Osteoblast (primary cell): ENCODE measurements at places on chromosomes 7 and 10. TPM values are rescaled to one million over a fixed set of nuclear protein-coding genes. Genes with fewer than 3 reads are reported as not detected.

RSBN1L gene
- total RNA-seq = 15.6 and 21.4 TPM in 2 replicates

LRRC17 gene
- 12.3 and 14.4 TPM in 2 replicates for total RNA-seq

GLRX3 gene
- total RNA-seq = 70.1 and 74.9 TPM in 2 replicates

CBLL1 gene
- total RNA-seq = 25.7 and 32.7 TPM in 2 replicates

DNA sequence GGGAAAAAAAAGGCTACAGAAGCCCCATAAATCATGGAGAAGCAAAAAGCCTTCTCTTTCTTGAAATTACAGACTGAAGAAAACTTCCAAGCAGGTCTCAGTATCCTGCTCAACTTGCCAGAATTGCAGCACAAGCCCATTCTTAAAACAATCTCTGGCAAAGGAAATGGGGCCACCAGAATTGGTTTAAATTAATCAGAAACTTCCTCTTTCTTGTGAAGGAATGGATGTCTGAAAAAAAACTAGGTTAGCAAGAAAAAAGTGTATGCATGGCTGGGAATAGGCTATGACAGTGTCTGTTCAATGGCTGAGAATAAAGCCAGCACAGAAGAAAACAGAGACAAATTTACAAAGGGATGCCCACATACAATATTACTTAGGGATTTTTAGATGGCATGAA lies 59.1 kb downstream of the TFEC start:
- no peak for DNase-seq

DNA sequence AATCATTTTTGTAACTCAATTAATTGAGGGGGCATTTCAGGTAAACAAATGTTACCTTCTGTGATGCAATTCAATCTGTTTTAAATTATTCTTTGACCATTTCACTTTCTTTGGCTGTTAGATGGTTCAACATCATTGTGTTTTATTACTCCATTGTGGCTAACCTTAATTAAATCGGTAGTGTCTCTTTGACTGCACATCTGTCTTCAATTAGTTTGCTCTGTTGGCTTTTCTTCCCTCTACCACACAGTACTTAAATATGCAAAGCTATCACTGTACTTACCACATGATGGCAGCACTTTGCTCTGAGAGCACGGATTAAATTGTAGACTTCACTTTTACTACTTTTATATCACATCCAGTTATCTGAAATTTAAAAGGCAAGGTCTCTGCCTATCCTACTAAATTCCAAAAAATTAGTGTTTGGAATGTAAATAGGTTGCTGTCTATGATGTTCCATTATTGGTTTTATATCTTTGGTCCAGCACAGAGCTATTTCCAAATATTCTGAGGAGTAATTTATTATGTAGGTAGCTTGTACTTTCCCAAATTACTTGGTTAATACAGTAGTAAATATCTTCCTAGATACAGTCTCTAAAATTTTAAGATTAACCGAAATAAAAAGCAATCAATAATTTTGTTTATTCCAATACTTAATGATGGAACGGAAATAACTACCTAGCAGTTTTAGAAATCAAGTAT lies 352.0 kb downstream of the PCLO start:
- no peak for DNase-seq

LRRC18 gene
- not detected in 2 replicates for total RNA-seq

LRRN3 gene
- 2.2 and 2.4 TPM in 2 replicates for total RNA-seq

GRCh38 chr7:25541094-25541821 lies 313.0 kb upstream of the NPVF start:
- no peak for DNase-seq

CYP2W1 gene
- not detected in 2 replicates for total RNA-seq

DNA sequence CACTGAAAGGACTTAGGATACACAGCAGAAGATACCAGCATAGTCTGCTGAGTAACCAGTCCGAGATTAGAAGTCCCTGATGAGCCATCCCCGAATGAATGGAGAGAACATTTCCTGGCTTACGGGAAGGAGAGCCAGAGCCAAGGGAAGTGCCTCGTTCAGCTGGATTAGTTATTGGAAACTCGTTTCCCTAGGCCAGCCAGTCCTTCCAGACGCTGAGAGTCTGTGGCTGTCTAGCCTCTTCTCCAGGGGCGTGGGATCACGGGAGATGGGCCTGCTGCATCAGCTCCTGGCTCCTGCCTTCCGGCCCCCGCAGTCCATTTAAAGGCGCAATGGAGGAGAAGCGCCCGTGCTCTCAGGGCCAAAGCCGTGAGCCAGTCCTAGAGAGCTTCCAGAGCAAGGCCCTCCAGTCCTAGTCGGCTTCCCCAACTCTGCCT lies 712.8 kb downstream of the PARD3 start:
- DNase-seq = peak; percentile 82

DNA sequence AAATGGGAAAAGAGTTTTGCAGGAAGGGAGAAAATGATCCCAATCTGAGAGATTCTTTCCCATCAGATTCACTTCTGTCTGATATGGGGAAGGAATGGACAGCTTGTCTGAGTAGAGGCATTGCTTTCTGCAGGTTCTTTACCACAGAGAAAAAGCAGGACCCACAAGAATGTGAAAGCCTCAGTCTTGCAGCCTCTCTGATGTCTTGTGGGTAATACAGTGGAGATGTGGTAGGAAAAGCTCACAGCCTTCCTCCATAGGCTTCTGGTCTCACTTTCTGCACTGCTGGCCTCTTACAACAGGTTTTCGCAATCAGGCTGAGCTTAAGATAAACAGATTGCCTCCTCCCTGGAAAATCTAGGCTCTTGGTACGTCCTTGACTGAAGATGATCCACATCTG lies 551 bp downstream of the IFIT1 start:
- DNase-seq = peak; percentile 35

STEAP4 gene
- 5.0 and 5.4 TPM in 2 replicates for total RNA-seq

TSPAN33 gene
- total RNA-seq = under 0.01 and 0.36 TPM in 2 replicates
